HAP-1 (cell line): ENCODE measurements at places on chromosomes 4 and X.

DNA sequence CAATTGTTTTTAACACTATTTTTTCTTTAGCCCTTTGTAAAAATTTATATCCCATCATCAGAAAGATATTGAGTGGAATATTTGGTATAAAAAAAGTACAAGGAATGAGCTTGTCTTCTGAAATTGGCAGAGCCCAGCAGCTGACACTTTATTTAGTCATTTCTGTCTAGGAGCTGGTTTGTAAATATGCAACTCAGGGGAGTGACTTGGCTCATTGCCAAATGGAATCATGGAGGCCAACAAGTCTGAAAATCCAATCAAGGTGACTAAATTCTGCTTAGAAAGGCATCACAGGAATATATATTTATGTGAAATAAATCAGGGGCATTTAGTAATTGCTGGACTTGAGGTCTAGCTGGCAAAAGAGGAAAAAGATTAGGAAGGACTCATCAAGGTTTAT lies 74.4 kb downstream of the OTC start:
- no peak for DNase-seq

DNA sequence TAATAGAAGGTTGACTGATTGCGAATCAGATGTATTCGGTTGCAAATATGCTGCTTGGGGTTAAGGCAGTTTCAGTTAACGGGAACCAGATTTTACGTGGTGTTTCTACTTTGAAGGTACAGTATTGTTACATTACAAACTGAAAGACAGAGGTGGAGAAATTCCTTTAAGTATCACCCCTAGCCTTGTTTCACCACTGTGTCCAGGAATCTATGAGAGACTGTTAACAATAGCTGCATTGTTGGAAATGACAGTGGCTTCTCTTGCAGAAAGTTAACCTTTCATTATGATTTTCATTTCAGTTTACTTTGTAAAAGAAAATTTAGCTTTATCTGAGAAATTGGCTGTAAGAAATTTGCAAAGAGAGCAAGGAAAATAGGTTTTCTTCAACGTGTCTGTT lies 2.6 kb downstream of the CDKL5 start:
- peak; percentile 48 for DNase-seq

DNA sequence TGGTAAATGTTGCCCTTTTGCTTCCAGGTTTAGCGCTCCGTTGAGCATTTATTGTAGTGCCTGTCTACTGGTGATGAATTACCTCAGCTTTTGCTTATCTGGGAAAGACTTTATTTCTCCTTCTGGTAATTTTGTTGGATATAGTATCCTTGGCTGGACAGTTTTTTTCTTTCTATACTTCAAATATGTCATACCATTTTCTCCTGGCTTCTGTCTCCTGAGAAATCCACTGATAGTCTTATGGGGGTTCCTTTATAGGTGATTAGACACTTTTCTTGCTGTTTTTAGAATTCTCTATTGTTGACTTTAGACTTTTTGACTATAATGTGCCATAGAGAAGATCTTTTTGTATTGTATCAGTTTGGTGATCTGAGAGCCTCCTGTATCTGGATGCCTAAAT lies 73.5 kb downstream of the ARFIP1 start:
- no peak for DNase-seq

- peak; percentile 88 for DNase-seq
Measured at GRCh38 chrX:134460005-134460861, at the start of gene HPRT1. TSS of gene HPRT1 (plus strand) at chrX:134460165. CDS start at chrX:134460312, 147 bp downstream.

GRCh38 chr4:84634961-84635360 lies 52.0 kb downstream of the CDS1 start:
- DNase-seq: no peak
